Fibroblast of lung (primary cell): ENCODE measurements at places on chromosomes 7 and 10. TPM values are rescaled to one million over a fixed set of nuclear protein-coding genes. Genes with fewer than 3 reads are reported as not detected.

DNA sequence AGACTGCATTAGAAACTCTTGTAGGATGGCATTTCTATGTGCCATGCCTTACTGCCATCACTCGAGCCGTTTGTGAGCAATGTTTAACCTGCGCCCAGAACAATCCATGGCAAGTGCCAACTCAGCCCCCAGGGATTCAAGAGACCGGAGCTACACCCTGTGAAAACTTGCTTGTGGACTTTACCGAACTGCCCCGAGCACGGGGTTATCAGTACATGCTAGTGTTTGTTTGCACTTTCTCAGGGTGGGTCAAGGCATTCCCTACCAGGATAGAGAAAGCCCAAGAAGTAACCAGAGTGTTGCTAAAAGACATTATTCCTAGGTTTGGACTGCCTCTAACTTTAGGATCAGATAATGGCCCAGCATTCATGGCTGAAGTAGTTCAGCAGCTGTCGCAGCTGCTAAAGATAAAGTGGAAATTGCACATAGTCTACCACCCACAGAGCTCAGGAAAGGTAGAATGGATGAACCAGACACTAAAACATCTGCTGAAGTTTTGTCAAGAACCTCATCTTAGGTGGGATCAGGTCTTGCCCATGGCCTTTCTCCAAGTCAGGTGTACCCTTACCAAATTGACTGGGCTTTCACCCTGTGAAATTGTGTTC, 8.9 kb upstream of the CYREN start:
- DNase-seq = no peak

GRCh38 chr10:50993771-50994251, 80.5 kb upstream of the PRKG1 start:
- peak; percentile 90 for DNase-seq

DNA sequence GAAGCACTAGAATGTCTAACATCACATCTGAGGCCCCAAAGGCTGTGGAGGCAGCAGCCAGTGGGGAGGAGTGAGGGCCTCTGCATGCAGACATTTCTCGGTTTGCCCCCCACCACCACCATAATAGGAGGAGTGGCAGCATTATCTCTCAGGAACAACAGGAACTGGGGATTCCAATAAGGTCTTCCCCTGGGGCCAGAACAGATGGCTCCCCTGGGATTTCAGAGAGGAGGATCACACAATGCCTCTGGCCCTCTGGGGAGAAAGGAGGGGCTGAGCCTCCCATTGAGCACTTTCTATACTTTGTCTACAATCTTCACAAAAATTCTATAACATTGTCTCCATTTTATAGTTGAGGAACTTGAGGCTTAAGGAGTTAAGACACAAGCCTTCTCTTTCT, 61.1 kb downstream of the GRID1 start:
- no peak for DNase-seq

DNA sequence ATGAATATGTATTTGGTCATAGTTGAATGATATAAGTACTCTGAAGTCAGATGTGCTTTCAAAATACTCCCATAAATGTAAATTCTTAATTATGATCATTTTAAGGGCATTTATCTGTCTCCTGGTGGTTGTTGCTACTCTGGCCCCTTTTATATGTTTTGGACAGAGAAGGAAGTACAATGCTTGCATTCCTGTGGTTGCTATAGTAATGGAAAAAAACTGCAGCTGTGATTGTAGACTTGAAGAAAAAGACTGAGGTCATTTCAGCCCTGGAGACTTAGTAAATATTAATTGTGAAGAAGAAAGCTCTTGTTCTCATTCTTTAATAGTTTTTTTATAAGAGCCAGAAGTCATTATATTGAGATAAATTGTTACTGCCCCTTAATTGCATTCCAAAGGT, 70.2 kb upstream of the FERD3L start:
- DNase-seq = peak; percentile 86

The ALOX5 gene
- total RNA-seq = not detected in 2 replicates

The PDZD7 gene
- 1.3 TPM in 2 replicates for total RNA-seq
